ENCODE measurements at places on chromosomes 16 and 17.

DNA sequence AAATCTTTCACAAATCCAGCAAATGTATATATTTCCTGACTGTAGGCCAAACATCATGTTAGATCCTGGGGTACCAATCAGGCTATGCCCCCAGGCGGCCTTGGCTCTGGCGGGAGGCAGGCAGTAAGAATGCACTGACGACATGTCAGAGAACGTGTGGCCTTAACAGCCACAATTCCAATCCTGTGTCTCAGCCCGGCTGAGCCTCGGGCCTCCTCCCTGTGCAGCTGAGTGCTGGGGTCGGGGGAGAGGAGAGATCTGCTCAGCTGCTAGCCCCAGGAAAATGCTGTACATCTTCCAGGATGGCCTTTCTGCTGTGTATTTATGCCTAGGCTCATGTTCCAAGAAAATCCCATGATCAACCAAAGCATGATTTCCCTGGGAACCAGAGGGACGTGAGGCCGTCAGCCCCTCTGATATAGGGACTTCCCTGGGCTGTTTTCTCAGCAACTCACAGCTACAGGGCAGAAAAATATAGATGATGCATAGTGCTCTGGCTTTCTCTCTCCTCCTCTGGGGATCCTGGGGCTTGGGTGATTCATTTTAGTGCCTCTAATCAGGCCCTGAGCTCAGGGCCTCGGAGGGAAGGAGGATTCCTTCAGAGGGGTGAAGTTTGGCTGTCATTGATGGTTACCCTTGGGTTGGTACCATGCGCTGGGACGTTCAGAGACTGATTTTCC lies 604.0 kb downstream of the HS3ST4 start:
- DNase-seq, result no peak

DNA sequence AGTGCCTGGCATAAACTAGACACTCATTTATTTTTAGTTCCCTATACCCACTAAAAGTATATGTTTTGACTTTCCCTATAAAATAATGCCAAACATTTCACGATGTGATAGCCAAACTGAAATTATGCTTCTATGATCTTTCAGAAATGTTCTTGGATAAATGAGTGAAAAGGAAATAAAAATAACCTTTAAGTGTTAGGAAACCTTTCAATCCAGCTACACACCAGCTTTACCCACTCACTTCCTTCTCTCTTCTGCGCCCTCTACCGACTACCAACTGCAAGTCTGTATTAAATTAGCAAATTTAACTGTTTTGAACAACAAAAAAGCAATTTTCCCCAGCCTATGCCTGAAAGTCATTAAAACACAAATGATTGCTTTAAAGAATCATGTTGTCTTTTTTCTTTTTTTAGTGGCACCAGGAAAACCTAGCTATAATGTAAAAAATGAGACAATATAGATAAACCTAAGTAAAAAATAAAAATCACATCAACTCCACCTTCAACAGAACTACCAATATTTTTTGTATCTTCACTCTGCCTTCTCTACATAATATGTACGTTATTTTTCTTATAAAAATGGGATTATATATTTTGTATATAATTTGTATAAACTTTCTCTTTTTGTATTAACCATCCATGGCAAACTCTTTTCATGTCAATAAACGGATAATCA lies 13.2 kb upstream of the TMEM100 start:
- DNase-seq, result peak; percentile 65

- DNase-seq, result no peak
Measured at GRCh38 chr17:81346908-81347349, 48.3 kb upstream of the BAHCC1 start.

GRCh38 chr16:83227336-83227735 lies 580.4 kb upstream of the HSBP1 start:
- DNase-seq, result no peak

DNA sequence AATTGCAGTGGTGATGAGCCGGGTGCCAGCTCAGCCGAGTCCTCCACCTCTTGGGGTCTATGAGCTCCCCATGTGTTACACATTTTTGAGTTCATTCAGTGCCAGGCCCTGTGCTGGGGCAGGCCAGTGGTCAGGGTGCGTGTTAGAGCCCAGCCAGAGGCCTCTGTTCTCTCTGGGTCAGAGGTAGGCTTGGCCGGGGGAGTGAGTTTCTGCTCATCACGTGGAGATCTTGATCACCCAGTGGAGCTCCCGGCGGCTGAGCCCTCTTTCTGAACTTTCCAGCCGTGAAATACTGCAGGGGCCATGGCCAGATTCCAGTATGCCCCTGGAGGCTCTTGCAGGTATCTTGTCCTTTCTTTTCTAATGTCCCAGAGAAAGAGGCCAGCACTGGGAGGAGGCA lies 93.0 kb downstream of the RAP1GAP2 start:
- no peak for DNase-seq

DNA sequence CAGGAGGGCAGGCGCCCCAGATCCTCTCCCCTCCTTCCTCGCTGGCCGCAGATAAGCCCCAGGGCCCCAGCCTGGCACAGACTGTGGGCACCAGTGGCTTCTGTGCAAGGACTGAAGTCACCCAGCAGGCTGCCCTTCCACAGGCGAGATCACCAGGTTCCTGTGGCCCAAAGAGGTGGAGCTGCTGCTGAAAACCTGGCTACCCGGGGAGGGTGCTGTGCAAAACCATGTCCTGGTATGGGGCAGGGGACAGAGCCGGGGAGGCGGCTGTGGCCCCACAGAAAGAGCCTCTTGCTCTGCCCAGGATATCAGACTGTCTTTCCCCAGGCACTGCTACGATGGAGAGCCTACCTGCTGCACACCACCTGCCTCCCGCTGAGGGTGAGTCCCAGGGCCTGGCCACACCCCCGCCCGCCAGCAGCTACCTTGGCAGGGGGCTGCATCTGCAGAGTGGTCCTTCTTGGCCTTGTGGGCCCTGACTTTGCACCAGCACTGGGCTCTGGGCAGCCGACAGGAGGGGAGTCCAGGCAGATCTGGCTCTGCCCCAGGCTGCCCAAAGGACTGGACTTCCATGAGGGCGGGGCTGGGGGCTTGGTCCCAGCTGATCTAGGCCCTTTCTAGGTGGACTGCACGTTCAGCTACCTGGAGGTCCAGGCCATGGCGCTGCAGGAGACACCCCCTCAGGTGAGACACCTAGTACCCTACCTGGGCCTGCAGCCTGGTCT lies 615 bp downstream of the CARMIL2 start:
- no peak for DNase-seq

DNA sequence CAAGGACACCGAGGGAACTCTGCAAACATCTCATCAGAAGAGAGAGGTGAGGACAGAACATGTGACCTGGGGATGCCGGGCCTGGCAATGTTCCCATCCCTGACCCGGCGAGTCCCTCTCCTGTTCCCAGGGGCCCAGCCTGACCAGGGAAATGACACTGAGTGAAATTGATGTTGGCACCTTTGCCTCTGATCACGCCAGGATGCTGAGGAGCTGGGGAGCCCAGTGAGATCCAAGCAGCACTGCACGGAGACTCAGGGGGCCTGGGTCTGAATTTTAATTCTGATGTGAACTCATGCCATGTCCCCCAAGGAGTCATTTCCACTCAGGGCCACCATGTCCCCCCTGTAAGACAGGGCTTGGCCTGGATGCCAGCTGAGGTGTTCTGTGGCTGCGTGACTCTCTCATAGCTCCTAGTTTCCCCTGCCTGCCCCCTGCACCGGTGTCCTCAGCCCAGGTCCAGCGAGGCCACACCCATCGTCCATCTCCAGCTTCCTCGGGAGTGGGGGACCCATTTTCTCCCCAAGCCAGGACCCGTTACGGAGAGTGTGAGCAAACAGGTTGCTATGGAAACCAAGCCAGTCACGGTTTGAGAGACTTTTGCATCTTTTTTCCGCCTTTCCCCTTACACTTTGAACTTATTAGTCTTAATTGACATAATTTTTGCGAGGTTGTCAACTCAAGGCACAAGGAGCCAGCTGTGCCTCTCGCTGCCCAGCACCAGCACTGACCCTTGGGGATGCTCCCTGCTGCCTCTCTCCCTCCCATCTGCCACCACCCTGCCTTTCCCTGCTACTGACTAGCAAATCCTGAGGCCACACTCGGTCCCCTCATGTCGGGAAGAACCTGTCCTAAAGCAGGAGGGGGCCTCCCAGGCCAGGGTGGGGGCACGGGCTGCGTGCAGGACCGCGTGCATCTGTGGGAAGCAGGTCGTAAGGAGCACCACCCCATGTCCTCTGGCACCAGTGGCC lies 150.0 kb downstream of the SDK2 start:
- DNase-seq, result no peak

DNA sequence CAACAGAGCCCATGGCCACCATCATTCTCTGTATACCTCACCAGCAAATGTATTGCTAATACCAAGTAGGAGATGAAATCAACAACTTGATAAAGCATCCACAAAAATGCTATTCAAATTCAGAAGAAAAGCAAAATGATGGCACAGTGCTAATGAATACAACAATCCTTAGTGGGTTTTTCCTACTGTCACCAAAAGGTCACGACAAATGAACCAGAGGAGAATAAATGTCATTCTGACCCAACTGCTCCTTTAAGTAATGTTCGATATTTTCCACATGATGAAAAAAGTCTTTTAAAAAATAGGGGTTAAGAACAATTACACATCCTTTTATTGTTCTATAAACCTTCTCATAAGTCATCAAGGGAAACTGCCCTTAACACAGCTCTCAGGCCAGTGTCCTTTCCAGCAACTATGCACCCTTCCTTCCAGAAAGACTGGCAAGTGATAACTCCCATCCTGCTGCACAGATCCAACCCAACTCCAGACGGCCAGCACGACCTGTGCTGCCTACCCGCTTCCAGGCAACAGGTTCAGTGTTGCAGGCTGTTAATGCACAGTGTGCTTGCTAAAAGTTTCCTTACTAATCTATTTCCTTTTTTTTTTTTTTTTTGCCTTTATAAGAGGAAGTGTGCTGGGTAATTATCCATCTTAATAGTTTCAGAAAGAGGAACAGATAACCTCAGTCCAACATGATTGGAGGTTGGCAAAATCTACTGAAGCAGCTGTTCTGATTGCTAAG lies 15.4 kb downstream of the FBXO31 start:
- DNase-seq, result peak; percentile 64
